MV-4-11 (cell line): ENCODE measurements at places on chromosomes 5 and 9.

GRCh38 chr5:82164176-82164976 lies 113.8 kb downstream of the RPS23 start:
- no peak for DNase-seq

DNA sequence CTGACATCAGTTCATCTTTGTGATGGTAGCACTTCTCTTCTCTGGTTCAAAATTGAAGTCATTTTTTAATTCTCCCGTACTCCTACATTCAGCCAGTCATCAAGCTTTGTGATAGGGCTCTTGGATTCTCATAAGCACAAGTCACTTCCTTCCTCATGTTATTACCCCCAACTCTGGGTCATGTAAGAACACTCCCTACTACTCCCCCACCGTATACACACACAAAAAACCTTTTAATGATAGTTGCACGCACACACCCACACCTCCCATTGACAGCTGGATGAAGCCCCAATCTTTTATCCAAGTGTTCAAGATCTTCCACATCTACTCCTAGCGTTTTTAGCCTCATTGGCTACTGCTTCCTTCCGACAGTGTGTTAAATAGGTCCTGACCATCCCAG lies 16.8 kb downstream of the KDM3B start:
- DNase-seq: peak; percentile 71

DNA sequence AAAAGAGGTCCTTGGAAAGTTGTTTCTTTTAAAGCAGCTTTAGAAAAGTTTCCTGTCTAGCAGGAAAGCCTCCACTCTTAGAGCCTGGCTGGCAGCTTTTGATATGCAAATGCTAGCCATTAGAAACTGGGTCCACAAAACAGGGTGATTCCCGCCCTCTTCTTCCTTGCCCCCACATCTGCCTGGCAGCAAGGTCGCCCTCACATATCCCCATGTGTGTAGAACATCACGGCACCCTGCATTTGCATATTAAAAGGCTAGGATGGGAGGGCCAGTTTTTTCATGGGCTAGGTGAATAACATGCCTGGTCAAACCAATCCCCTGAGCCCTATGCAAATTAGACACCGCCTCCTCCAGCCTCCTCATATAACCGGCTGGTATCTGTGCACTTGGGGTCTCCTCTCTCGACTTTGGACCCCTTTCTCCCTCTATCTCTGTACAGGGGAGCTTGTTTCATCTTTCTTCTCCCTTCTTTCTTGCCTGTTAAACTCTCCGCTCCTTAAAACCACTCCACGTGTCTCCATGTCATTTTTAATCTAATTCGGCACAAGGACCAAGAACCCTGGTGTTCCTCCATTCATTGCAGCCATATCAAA lies 426.8 kb upstream of the CTNND2 start:
- no peak for DNase-seq

DNA sequence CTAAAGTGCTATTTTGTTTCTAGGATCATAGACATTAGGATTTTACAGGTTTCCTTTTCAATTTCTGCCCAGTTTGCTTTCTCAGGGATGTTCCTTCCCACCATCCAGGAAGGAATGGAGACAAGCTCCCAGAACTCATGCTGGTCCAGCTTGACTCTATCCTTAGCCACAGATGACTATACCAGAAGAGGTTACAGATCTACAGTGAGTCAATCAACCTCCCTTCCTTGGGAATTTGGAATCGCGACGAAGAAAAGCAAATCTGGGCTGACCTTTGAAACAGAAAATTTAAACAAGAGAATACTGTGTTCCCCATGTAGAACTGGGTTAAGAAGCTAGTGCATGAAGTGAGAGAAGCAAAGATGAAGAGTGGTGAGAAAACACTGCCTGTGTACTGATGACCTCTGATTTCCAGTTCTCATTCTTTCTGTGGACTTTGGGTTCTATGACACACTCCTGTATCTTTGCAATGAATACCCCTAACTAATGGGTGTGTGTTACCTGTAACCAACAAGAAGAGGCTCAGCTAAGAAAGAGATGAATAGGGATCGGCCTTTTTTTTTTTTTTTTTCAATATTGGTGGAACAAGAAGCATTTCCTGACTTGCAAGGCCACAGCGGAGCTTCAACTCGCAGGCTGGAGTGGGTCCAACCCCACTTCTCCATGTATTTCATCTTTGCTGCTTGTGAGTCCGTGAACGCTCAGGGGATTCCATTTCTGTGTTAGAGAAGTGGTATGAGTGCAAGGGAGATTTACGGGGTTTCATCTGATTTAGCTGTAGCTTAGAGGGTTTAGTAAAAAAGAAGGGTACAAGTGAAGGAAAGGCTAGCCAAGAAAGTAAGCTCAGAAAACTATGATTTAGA lies 563.9 kb upstream of the CLINT1 start:
- DNase-seq: no peak

- no peak for DNase-seq
Observed at GRCh38 chr9:69232135-69232534, 58.1 kb downstream of the TJP2 start.

DNA sequence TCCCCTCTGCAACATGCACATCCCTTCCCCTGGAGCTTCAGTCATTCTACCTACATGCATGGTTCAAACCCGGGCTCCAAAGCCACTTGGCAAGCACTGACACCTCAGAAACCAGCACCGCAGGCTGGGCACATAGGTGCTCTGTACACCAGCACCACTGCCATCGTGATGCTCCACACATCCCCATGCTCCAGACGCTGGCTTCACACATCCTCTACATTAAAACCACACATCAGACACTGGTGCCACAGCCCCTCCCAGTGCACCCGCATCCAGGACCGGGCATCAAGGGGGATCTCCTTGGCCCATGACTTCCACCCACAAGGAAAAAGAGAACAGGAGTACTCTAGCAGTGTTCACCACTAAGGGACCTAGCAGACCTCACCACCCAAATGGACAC lies 787.7 kb downstream of the CDH18 start:
- DNase-seq: no peak

- no peak for DNase-seq
Observed at GRCh38 chr9:96620832-96621269, 1.2 kb upstream of the CDC14B start.

- DNase-seq: no peak
Observed at GRCh38 chr5:98722188-98722587, 51.3 kb upstream of the RGMB start.

DNA sequence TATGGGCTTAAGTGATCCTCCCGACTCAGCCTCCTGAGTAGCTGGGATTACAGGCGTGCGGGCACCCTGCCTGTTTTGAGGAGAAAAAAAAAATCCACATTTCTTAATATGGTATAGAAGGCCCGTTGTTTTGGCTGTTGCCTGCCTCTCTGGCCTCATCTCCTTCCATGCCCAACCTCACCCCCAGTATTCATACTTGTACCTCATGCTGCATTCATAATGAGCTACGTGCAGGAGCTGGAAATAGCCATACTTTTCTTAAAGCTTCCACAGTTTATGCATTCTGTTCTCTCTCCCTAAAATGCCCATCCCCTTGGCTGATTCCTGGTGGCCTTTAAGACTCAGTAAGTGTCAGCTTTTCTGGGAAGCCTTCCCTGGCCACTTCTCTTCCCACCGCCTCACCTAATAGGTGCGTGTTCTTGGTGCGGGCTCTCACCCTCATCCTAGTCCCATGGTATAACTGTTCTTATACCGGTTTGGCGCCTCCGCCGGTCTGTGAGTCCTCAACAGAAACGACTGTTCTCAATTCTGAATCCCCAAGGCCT lies 2.1 kb upstream of the TPM2 start:
- DNase-seq: no peak

DNA sequence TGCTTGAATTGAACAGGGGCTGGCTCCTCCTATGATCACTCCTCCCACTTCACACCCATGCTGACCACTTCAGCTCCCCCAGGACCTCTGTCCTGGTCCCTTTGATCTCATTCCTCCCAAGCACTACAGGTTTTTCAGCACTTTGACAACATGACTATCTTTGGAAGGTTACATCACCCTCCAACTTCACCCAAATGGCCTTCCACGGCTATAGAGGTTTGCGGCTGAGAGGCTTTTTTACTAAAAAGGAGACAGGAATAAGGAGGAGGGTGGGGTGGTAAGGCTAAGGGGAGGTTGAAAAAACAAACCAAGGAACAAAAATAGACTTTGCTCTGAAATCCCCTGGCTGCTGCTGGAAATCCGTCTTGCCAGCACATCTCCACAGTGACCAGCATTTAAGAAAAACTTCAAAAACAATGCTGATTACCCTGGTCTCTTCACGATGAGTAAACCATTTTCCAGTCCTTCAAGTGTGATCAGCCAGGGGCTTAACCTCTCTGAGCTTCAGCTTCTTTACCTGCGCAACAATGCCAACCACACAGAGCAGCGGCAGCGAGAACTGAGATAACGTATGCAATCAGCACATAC lies 102.7 kb downstream of the DPYSL3 start:
- peak; percentile 56 for DNase-seq

DNA sequence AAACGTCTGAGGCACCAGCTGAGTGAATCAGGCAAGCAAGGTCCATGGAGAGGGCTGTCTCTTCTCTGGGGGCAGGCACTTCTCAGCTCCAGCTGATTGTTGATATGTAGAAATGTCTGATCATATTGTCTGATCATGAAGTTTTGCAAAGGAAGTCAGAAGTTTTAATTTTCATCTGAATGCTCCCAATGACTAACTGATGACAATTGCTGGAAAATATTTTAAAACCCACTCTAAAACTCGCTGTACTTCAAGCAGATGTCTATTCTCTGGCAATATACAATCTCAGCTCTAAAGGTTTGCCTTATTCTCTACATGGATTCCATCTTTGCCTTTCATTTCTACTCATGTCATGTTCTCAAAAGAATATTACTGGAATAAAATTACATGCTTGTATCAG lies 12.7 kb downstream of the PLK2 start:
- DNase-seq: no peak

- DNase-seq: no peak
Observed at GRCh38 chr5:76113103-76113502, 29.9 kb downstream of the SV2C start.

GRCh38 chr5:127068493-127069214 lies 4.6 kb downstream of the C5orf63 start:
- no peak for DNase-seq

GRCh38 chr9:78592811-78593210 lies 295.9 kb downstream of the PSAT1 start:
- no peak for DNase-seq

DNA sequence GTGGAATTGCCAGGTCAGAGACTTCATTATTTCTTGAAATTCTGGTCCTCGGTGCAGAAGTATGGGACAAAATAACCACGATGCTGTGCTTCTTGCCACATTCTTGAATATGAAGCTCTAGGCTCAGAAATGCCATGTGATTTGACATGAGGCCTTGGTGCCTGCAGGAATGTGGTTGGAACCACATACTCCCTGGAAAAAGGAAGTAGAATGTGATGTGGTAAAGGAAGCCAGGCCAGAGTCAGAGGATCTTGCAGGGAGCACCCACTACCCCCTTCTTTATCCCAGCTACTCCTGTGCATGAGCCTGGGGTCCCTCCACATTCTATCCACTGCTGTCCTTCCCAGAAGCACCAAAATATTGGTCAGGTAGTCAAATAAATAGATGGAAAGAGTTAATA lies 80.9 kb downstream of the FOXD1 start:
- DNase-seq: peak; percentile 52

- DNase-seq: no peak
Observed at GRCh38 chr5:163649514-163649913, 144.1 kb downstream of the MAT2B start.

GRCh38 chr9:93422977-93423616 lies 28.4 kb upstream of the FAM120A start:
- DNase-seq: no peak

GRCh38 chr9:112620388-112620787 lies 97.5 kb downstream of the INIP start:
- no peak for DNase-seq

DNA sequence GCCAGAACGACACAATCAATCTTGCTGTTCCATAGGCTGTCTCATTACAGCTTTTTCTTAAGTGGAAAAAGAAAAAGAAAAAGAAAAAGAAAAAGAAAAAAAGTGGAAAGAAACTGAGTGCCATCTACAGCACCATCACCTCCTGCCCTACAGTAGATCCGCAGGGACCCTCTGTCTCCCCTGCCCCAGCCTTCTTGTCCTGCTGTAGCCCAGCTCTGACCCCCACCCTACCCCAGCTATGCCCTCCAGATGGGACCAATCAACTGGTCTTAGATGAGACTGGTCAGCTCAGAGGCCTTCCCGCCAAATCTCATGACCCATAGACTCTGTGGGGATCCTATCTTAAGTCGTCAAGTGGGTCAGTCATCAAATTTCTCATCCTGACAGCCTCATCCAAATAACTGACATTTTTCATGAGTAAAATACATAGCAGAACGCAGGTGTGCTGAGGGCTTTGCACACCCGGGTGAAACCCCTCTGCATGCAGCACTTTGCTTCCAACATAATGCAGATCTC lies 34.8 kb downstream of the TSPAN17 start:
- DNase-seq: no peak

GRCh38 chr5:7805379-7805778 lies 45.6 kb downstream of the CFAP90 start:
- DNase-seq: no peak

DNA sequence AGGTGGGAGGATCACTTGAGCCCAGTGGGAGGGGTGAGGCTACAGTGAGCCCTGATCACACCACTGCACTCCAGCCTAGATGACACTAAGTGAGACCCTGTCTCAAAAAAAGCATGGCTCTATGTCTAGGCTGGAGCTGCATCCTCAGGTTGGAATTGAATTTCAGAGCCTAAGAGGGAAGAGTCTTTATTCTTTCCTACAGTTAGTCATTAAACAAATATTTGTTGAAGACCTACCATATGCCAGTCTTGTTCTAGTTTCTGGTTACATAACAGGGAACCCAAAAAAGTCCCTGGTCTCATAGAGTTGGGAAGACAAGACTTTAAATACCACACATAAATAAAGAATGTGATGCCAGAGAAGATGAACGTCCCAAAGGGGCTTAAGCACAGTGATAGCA lies 6.9 kb upstream of the GRPEL2 start:
- DNase-seq: no peak

DNA sequence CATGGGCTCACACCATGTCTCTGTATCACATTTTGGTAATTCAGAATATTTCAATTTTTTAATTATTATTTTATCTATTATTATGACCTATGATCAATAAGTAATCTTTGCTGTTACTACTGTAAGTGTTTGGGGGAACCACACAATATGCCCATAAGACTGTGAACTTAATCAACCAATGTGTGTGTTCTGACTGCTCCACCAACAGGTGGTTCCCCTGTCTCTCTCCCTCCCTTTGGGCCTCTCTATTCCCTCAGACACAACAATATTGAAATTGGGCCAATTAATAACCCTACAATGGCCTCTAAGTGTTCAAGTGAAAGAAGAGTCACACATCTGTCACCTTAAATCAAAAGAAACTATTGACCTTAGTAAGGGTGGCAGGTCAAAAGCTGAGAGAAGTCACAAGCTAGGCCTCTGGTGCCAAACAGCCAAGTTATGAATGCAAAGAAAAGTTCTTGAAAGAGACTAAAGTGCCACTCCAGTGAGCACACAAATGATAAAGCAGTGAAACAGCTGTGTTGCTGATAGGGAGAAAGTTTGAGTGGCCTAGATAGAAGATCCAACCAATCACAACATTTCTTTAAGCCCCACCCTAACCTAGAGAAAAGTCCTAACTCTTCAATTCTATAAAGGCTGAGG lies 88.7 kb downstream of the DEPDC1B start:
- no peak for DNase-seq
